ENCODE measurements at places on chromosomes 1 and 21. TPM values are rescaled to one million over a fixed set of nuclear protein-coding genes. Genes with fewer than 3 reads are reported as not detected.

The TRIM58 gene
- 0.53 TPM for total RNA-seq

The TOMM20 gene
- 71.2 TPM for total RNA-seq

The TSPAN2 gene
- total RNA-seq: 0.12 TPM

The TACSTD2 gene
- not detected for total RNA-seq

The JAM2 gene
- total RNA-seq: 0.93 TPM

The ZNF648 gene
- not detected for total RNA-seq

The HIVEP3 gene
- 0.26 TPM for total RNA-seq

The CHIT1 gene
- not detected for total RNA-seq

The SPATA21 gene
- not detected for total RNA-seq

The VANGL2 gene
- not detected for total RNA-seq

The ALX3 gene
- total RNA-seq: not detected

The HAO2 gene
- total RNA-seq: not detected

The KCTD3 gene
- 54.4 TPM for total RNA-seq

The LIX1L gene
- total RNA-seq: 21.9 TPM

The PDE9A gene
- total RNA-seq: 1.2 TPM

The PGBD5 gene
- 0.06 TPM for total RNA-seq

The ZNF695 gene
- total RNA-seq: 1.4 TPM

The SPOCD1 gene
- total RNA-seq: 43.3 TPM

The CHI3L1 gene
- 0.06 TPM for total RNA-seq

The OR2T29 gene
- total RNA-seq: not detected

The PM20D1 gene
- total RNA-seq: not detected

The C1orf141 gene
- not detected for total RNA-seq

The TMEM82 gene
- not detected for total RNA-seq

The ITLN2 gene
- total RNA-seq: not detected

The XKR8 gene
- 4.2 TPM for total RNA-seq

The S100A7 gene
- total RNA-seq: not detected

The VCAM1 gene
- 0.66 TPM for total RNA-seq

The GPA33 gene
- not detected for total RNA-seq

The ATPAF1 gene
- 47.9 TPM for total RNA-seq

The COL9A2 gene
- total RNA-seq: 1.1 TPM

The PCP4L1 gene
- total RNA-seq: not detected

The SHE gene
- total RNA-seq: 0.93 TPM

The MROH9 gene
- 0.06 TPM for total RNA-seq

The FOXD3 gene
- total RNA-seq: not detected

The UBAP2L gene
- 66.3 TPM for total RNA-seq

The LCE1F gene
- total RNA-seq: not detected

The CBS gene
- total RNA-seq: 8.7 TPM

The SRGAP2C gene
- total RNA-seq: 24.8 TPM

The ANKRD35 gene
- 8.5 TPM for total RNA-seq

The CA6 gene
- not detected for total RNA-seq

The SAMD13 gene
- 1.1 TPM for total RNA-seq

The DISC1 gene
- 3.3 TPM for total RNA-seq

The RAB42 gene
- total RNA-seq: 1.7 TPM

The RGS18 gene
- total RNA-seq: not detected

The ZNF697 gene
- total RNA-seq: 5.6 TPM

The SPATC1L gene
- 3.8 TPM for total RNA-seq

The LCK gene
- not detected for total RNA-seq

The SDHC gene
- 24.4 TPM for total RNA-seq

The TFAP2E gene
- not detected for total RNA-seq

The CYP4B1 gene
- total RNA-seq: not detected
